ENCODE measurements at places on chromosomes 4 and X.
A peak's percentile ranks its signal among the peaks of the same experiment; 100 is the strongest.

GRCh38 chr4:113276464-113277170, 227.2 kb downstream of the ANK2 start:
- DNase-seq = no peak

DNA sequence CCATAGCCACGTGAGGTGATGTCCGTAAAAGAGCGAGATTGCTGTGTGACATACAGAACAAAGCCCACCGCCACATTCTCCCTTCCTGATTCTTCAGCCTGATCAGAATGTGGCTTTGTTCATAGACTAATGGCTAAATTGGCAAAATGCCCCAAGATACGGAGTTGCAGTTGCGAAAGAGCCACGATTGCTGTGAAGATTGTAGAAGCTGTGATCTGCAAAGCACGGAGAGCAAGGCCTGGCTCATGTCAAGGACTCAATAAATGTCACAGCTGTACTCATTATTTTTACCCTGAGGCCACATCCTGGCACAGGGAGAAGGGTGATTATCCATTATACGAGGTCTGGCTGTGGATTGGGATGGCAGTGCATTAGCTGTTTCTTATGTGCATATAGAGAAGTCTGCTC, 34.2 kb downstream of the ARSD start:
- DNase-seq = no peak

- DNase-seq = peak; percentile 58
Measured at GRCh38 chrX:119686087-119686691, 6.8 kb downstream of the SEPTIN6 start.

DNA sequence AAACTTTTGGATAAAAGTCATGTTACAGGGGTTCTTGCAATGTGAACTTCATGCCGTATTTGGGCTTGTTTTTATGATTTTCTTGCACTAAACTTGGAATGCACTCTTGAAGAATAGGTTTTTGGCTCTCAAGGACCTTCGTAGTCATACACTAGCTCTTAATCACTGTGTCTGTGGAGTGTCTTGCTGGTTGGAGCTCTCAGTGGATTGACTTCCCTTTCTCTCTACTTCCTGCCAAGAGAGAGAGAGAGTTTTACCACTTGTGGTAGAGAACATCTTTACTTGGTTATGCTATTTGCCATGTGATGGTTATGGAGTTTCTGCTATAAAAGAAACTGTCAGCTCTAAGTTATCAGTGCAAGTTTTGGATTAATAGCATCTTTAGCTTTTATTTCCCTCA, 112.4 kb downstream of the BMPR1B start:
- DNase-seq = no peak

- no peak for DNase-seq
Measured at GRCh38 chr4:147863808-147864472, 132.1 kb downstream of the ARHGAP10 start.

- no peak for DNase-seq
Measured at GRCh38 chr4:185534866-185535611, at the start of gene PDLIM3. PDLIM3 (minus strand) TSS chr4:185535507; CDS start chr4:185535434, 73 bp downstream.

- no peak for DNase-seq
Measured at GRCh38 chr4:30760551-30760950, 40.4 kb downstream of the PCDH7 start.

DNA sequence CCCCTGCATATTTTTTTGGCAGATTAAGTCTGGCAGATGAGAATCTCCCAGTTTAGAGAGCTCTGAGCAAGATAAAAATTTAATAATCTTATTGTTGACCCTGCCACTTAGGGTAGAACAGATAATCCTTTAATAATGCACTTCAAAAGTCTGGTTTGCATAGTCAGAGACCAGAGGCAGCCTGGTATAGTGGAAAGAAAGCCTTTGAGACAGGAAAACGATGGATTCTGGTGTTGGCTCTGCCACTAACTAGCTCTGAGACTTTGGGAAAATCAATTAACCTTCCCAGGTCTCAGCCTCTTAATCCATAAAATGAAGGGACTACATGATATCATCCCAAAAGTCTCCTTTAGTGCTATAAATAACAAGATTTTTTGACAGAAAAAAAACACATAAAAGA, 824.5 kb downstream of the STIM2 start:
- DNase-seq = no peak

GRCh38 chrX:103817502-103817901, 14.6 kb downstream of the RAB9B start:
- peak; percentile 31 for DNase-seq

DNA sequence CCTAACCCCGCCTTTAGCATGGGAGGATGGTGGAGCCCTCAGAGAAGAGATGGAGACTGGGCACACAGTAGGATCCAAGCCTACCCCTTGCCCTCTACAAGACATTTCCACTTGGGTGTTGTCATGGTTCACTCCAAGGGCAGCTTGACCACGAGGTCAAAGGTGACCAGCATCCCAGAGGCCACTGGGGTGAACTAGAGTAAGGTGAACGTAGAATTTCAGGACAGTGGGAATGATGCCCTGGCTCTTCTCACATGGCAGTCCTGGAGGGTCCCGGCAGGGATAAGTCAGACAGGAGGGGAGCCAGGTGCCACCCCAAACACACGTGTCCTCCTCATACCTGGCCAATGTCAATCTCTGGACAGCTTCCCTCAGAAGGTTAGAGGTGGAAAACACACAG, 274.2 kb upstream of the AGTR2 start:
- no peak for DNase-seq

DNA sequence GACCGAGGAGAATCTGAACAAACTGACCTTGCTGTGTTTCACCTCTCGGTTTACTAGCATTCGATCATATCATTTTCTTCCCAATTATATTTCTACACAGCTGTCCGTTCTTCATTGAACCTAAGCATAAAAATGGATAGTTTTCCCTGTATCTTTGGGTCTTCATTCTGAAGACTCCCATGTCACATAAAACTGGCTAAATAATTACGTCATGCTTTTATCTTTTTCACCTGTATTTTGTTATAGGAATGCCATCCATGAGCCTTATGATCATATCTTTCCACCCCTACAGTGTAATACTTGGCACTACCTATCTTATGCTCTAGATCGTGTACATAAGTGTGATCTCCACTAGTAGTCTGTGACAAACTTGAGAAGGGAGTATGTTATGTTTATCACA, 456.1 kb downstream of the FGF13 start:
- no peak for DNase-seq
